SK-N-SH (cell line): ENCODE measurements at places on chromosomes 3 and 15. TPM values are rescaled to one million over a fixed set of nuclear protein-coding genes. Genes with fewer than 3 reads are reported as not detected.

Gene KCNMB3
- 1.1 and 1.6 TPM in 2 replicates for polyA plus RNA-seq

Gene UBAP1L
- 1.8 and 1.9 TPM in 2 replicates for polyA plus RNA-seq

Gene GOLGA8Q
- polyA plus RNA-seq = 0.28 and 0.47 TPM in 2 replicates

Gene FETUB
- polyA plus RNA-seq = 0.05 TPM in 2 replicates

Gene GOLGA8T
- 0.06 TPM in 1 of 2 replicates, not detected in the other for polyA plus RNA-seq

Gene NDN
- polyA plus RNA-seq = 23.3 and 31.6 TPM in 2 replicates

Gene CIDEC
- 0.11 TPM in 1 of 2 replicates, not detected in the other for polyA plus RNA-seq

Gene COX17
- 15.1 and 21.5 TPM in 2 replicates for polyA plus RNA-seq

Gene AGBL1
- polyA plus RNA-seq = not detected in 2 replicates

Gene EPHA3
- not detected in 2 replicates for polyA plus RNA-seq

Gene PLCD1
- 15.2 and 20.2 TPM in 2 replicates for polyA plus RNA-seq

Gene MUC20
- polyA plus RNA-seq = 0.31 and 0.36 TPM in 2 replicates

Gene TMA7
- 393 and 438 TPM in 2 replicates for polyA plus RNA-seq

Gene EFCC1
- not detected in 2 replicates for polyA plus RNA-seq

GRCh38 chr3:62935793-62936192 is 60.6 kb upstream of the CADPS start:
- no peak for DNase-seq

DNA sequence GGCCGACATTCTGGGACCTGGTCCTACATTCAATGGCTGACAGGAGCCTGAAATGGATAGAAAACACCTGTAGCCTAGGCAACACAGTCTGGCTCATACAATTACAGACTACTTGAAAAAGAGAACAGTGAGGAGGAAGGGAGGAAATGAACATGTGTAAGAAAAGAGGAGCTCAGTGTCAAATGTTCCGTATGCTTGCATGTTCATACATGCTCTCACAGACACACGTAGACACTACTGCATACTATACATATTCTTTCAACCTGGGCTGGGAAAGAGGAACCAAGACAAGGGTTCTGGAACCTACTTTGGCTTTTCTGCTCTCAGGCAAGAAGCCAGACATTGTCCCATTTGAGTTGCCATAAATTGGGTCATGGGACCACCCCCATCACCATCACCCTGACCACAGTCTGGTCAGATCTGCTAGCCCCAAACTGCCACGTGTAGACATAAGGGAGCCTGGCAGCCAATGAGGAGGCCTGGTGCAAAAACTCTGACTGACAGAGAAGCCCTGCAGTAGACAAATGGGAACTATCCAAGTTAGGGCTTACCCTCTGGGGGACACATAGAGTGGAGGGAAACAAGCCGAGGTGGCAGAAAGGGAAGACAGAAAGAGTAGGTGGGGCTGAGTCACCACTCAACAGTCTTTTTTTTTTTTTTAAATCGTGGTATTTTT is 310.0 kb downstream of the SHQ1 start:
- no peak for DNase-seq

DNA sequence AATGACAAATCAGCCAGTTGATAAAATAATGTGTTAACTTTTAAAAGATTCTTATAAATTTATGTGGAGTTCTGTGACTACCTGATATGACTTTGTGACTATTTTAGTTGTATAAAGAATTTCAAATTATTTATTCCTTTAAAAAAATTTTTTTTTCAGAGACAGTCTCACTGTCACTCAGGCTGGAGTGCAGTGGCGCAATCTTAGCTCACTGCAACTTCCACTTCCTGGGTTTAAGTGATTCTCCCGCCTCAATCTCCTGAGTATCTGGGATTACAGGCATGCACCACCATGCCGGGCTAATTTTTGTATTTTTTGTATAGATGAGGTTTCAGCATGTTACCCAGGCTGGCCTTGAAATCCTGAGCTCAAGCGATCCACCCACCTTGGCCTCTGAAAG is 48.5 kb downstream of the MBNL1 start:
- no peak for DNase-seq

GRCh38 chr15:74995779-74996765 is 709 bp downstream of the SCAMP5 start:
- DNase-seq = peak; percentile 89

GRCh38 chr3:14884665-14885064 is 62.7 kb upstream of the NR2C2 start:
- DNase-seq = no peak

- no peak for DNase-seq
Measured at GRCh38 chr15:23569151-23569925, 3.9 kb downstream of the MKRN3 start.

- no peak for DNase-seq
Measured at GRCh38 chr3:23867400-23867799, 49.4 kb downstream of the NKIRAS1 start.

DNA sequence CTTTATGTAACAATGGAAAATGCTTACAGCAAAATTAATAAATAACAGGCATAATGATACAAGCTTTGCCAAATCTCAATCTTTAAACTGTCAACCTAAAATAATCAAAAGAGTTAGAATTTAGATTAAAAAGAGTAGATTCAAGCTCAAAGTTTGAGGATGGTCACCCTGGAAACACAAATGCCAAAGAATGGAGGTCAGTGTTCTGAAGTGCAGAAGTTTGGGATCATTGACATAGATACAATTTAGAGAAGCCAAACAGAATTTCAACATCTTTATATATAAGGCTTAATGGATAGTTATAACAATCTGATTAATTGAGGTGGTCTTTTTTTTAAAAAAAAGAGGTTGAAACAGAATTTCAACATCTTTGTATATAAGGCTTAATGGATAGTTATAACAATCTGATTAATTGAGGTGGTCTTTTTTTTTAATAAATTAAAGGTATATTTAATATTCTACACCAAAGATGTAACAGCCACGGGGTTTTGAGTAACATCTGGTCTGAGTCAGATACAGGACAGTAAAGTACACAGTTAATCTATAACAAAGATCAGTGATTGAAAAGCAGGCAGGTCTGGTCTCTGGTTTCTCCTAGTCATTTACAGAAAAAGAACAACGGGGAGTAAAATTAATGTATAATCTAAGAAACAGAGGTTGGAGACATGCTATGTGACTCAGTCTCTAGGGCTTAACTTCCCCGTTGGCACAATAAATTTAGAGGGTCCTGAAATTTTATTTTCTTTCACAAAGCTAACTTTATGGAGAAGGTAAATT is 490.7 kb downstream of the GBE1 start:
- DNase-seq = peak; percentile 16

GRCh38 chr3:71142441-71143161 is 440.9 kb downstream of the FOXP1 start:
- DNase-seq = no peak

DNA sequence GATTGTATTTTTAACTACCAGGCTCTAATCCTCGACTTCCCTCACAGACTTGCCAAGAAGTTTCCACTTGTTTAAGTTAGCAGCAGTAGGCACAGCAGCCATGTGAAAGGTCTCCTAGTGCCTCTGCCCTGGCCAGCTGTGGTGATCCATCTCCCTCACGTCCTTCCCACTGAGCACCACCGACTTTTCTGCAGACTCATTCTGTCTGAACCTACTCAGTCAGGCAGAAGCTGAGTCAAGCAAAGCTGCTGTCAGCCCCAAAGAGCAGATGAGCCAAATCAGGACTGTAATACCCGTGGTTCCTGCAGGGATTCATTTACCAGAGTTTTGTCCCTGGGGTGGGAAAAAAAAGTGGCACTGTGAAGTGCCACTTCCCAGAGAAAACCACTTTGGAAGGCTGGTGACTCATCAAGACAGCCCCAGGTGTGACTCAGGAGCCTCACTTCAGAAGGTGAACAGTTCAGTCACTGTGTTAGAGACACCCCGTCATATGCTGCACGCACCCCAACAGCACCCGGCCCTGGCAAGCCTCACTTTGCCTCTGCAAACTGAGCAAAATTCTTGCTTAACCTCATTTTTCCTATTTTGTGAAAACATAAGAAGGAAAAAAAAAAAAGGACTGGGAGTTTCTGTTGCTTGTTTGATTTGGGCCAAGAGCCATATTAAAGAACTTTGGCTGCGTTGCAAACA is 76.0 kb downstream of the WWTR1 start:
- no peak for DNase-seq

DNA sequence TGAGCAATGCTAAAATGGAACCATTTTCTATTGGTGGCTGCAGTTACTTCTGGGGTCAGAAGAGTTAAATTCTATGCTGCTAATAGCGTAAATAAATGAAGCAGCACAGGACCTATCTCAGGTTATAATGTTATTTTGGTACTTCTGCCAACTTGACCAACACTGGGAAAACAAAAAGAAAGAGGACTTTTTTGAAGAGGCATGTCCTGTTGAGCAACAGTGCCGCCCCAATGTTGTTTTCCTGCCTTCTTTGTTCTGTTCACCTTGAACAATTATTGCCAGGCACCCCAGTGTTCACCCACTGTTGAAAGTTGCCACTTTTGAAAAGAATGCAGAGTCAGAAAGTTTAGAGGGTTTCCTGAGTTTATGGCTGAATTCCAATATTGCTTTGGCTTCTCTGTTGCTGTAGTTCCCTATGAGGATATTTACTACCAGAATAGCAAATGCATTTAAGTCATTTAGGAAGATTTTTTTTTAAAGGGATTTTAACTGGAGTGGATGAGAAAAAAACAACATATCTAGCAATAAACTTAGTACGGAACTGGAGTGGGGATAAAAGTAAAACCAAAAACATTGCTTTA is 679.0 kb upstream of the DPPA4 start:
- DNase-seq = no peak

GRCh38 chr3:172580680-172581401 is 57.6 kb upstream of the TNFSF10 start:
- no peak for DNase-seq

- no peak for DNase-seq
Measured at GRCh38 chr3:48993834-48994233, 3.8 kb downstream of the P4HTM start.

DNA sequence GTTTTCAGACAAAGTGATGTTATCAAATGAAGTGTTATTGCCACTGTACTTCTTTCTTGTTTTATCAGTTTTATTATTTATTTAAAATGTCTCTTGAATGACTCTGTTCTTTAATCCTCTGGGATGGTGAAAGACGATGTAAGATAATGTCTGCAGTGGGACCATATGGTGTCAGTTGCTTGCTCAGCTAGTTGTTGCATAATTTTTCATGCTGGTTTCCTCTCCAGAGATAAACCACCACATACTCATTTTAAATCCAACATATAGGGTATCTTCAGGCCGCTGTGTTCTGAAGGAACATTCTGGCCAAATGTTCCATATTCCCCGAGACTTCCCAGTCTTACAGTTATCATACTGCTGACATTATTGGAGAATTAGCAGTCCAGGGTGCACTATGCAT is 75.9 kb downstream of the GABRG3 start:
- DNase-seq = no peak

- DNase-seq = no peak
Measured at GRCh38 chr3:50480471-50480870, 23.0 kb downstream of the CACNA2D2 start.

- no peak for DNase-seq
Measured at GRCh38 chr3:65617787-65618186, 420.9 kb downstream of the MAGI1 start.

DNA sequence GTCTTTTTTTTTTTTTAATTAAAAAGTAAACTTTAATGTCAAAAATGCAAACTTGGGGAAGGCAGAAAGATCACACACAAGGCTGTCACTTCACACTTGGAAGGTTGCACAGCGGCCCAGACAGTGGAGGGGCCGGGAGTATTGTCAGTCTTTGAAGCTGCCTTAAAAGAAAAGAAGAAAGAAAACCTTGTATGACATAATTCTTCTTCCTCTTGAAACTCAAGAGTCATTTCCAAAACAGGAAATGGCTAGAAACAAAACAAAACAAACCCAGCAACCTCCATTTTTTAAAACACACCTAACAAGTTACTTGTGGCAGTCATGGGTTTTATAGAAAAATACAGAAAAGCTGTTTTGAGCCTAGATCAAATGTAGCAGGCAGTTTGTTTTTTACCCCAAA is 68.1 kb upstream of the MAGI1 start:
- DNase-seq = no peak

DNA sequence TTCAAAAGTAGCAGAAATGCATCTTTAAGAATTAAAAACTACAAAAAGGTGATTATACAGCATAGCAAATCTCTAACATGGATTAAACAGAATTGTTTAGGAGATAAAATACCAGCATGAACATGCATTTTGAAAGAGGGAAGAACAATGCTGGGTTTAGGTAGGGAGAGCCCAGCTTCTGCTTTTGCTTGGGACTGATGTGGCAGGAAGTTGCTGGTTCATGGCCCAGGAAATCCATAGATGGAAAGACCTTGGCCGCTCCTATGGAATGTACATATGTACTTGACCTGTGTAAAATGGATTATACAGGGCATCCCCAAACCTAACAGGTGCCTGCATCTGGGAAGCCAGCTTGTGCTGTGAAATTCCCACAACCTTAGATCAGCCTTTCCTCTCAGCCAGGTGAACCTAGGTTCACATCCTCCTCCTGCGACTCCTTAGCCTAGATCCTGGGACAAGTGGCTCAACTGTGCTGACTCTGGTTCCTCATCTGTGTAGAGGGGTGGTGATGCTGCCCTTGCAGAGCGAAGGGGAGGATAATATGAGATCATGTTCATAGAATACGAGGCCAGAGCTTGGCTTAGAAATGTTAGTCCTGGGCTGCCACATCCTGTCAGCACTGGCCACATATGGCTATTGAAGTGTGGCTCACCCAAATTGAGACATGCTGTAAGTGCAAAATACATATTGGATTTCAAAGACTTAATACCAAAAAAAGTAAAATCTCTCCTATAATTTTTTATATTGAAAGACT is 47.0 kb upstream of the PLXNA1 start:
- DNase-seq = no peak

DNA sequence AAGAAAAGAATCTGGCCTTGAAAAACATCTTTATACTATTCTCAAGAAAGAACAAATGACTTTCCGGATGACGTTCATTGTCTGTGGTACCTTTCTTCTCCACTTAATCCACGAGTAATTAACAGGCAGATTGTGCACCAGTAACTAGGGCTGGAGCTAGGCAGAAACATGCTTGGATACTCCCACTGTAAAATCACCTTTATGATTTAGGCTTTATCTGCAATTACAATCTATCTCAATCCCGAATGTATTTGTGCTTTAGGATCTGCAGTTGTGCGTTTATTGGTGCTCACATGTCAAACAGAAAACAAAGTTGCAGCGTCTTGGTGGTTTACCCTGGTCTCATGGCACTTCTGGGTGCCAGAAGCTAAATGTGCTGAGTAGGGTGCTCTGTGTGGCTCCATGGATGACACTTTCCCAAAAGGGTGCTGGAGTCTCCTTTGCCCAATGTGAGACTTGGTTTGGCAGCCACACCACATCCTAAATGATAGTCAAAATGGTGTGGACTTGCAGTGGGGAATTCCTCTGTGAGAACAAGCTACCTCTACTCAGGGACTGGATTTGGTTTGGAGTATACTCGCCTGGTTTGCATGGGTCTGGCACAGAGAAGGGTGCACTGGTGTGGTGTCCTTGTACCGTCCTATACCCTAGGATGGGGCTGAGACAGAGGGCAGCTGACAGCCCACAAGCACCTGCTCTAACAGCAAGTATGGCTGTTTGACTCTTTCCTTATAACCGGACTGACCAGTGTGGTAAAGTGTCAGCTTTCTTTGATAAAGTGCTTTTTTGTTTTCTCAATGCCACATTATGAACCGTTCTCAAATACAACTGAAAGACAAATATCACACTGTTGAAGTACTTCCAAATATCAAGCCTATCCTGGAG is 7.7 kb downstream of the SERP1 start:
- DNase-seq = no peak

GRCh38 chr3:136690599-136690998 is 61.6 kb downstream of the STAG1 start:
- no peak for DNase-seq

- DNase-seq = no peak
Measured at GRCh38 chr15:81024265-81024872, 23.6 kb downstream of the TLNRD1 start.

- DNase-seq = no peak
Measured at GRCh38 chr3:132421832-132422231, 4.5 kb downstream of the DNAJC13 start.

- no peak for DNase-seq
Measured at GRCh38 chr3:115838786-115839185, 215.5 kb downstream of the GAP43 start.
